Right atrium auricular region (tissue), 2 donors: ENCODE measurements at places on chromosomes 5 and 9. TPM values are rescaled to one million over a fixed set of nuclear protein-coding genes. Genes with fewer than 3 reads are reported as not detected.

GRCh38 chr5:3325201-3325971 lies 270.2 kb upstream of the IRX1 start:
- no peak for DNase-seq

DNA sequence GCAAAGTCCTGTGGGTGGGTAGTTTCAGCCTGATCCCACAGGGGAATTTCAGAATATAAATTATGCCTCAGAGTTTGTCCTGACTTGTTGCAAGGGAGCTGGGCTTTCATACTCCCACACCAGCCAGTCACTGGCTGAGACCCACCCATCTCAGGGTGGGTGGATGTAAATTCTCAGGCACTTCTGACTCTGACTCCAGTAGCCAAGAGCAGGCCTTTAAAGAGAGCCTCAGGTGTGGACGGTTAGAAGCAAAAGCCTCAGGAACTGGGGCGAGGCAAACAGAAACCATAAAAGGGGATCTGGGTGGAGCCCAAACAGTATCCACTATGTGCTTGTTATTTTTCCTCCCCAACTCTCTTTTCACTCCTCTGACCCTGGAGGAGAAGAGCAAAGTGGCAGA lies 28.6 kb upstream of the FBXW11 start:
- no peak for DNase-seq

DNA sequence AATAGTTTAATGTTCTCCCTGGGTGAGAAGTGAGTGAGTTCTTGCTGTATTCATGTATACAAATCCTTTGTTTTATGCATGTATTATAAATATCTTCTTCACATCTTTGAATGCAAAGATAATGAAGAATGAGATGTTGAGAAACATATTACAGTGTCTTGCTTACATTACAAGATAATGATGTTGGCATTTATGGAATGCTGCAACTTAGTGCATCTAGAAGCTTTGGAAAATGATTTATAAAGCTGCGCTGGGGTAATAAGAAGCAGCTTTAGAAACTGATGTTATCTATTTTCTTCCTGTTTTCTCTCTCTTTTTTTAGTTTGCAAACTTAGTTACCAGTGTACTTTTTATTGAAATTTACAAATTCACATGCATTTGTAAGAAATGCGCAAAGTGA lies 673.4 kb downstream of the KCTD16 start:
- DNase-seq, result no peak

DNA sequence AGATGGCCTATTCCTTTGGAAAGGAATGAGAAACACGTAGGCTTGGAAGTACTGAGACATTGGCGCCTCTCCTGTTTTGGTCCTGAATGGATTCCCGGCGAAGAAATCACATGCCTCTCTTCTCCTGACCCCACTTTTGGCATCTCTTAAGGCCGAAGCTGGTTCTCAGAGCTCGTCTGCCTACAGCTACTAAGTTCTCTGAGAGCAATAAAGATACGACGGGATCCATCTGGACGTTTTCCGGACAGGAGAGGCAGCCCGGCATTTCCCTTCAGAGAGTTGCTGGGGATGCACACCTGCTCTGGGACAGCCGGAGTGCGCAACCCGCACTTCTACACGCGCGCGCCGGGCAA lies 336.8 kb upstream of the PUM3 start:
- no peak for DNase-seq

DNA sequence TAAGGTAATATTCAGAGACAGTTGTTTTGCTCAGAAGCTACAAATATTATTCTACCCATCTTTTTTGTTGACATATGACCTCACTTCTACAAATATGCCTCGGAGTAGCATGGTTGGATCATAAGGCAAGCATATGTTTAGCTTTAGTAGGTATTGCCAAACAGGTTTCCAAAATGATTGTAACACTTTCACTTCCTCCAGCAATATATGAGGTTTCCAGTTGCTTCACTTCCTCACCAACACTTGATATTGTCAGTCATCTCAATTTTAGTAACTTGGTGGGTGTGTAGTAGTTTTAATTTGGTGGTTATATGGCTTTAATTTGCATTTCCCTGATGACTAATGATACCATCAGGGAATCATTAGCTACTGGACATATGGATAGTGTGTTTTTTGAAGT lies 46.7 kb downstream of the TNFSF8 start:
- DNase-seq, result no peak

DNA sequence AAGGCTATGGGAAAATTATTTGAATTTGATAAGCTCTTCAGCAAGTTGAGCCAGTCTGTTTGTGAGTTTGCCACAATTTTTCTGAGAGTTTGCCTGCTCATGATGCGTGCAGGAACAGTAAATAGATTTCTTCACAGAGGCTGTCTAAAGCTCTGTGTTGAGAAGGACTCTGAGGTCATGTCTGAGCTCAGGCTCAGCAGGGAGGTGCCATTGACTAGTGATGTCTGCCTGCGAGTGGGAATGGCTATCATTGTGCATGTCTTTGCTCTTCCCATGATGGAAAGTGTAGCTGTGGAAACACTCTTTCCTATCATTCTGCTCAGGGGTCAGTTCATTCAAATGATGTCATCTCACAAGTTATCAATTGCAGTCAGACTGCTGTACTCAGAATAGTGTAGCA lies 142.8 kb downstream of the RASEF start:
- no peak for DNase-seq

DNA sequence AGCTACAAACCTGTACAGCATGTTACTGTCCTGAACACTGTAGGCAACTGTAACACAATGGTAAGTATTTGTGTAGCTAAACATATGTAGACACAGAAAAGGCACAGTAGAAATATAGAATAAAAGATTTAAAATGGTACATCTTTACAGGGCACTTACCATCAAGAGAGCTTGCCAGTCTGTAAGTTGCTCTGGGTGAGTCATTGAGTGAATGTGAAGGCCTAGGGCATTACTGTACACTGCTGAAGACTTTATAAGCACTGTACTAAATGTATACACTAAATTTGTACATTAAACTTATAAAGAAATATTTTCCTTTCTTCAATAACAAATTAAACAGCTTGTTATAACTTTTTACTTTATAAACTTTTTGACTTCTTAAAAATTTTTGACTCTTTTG lies 20.5 kb downstream of the ADRB2 start:
- DNase-seq, result no peak

GRCh38 chr5:150172556-150172955 lies 6.0 kb downstream of the CDX1 start:
- no peak for DNase-seq

- no peak for DNase-seq
Observed at GRCh38 chr5:3056866-3057265, 305.4 kb upstream of the IRX2 start.

DNA sequence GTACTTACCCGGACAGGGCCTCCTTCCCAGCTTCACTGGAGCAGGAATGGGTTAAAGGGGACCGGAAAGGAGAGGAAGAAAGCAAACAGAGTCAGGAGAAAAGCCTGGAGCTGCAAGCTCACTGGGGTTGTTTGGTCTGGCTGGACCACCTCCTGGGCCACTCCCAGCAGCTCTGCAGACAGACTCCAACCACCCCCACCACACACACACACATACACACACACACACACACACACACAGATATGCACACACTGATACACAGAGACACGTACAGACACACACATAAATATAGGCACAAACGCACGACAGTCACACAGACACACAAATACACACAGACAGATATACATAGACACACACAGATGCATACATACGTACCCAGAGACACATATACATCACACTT lies 34.9 kb upstream of the SYNPO start:
- DNase-seq, result no peak

GRCh38 chr5:66538531-66538930 lies 57.7 kb upstream of the MAST4 start:
- DNase-seq, result no peak

- DNase-seq, result no peak
Observed at GRCh38 chr5:121667292-121667691, 184.4 kb upstream of the FTMT start.

DNA sequence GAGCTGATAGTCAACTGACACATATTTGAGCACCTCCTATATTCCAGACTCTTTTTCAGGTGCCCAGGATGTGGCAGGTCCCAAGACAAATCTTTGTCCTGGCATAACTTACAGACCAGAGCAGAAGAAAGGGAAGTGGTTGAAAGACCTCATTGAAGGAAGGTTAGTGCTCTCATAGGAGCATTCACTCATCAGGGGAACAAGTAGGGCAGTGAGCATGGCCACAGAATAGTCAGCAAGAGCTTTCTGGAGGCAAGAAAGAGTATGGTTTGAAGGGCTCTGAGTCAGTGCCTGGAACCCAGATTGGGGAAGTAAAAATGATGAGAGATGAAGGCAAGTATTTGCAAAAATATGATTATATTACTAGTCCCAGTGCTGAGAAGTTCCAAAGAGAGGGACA lies 25.0 kb upstream of the ERMP1 start:
- no peak for DNase-seq

GRCh38 chr5:1659100-1659981 lies 135.6 kb upstream of the LPCAT1 start:
- peak; percentile 43 for DNase-seq

- DNase-seq, result no peak
Observed at GRCh38 chr9:136334541-136334940, 7.2 kb downstream of the GPSM1 start.

Gene FBXW2
- 22.2 TPM for total RNA-seq

Gene INSL4
- not detected for total RNA-seq

Gene RNF180
- total RNA-seq, result 21.1 TPM

Gene HBEGF
- 60.7 TPM for total RNA-seq

Gene PRR16
- total RNA-seq, result 6.3 TPM

Gene DUSP1
- 804 TPM for total RNA-seq

Gene MYOZ3
- 3.5 TPM for total RNA-seq

Gene HRH2
- total RNA-seq, result 8.0 TPM
